ENCODE measurements at places on chromosomes 7 and 10. TPM values are rescaled to one million over a fixed set of nuclear protein-coding genes. Genes with fewer than 3 reads are reported as not detected.

GRCh38 chr10:119029613-119030420 is at the start of gene NANOS1:
Gene NANOS1 (plus strand): TSS chr10:119029714. CDS start chr10:119029802, 88 bp downstream.
- DNase-seq, result no peak

GRCh38 chr10:89887830-89888229 is 186.4 kb downstream of the KIF20B start:
- no peak for DNase-seq

GRCh38 chr7:37284805-37285231 is 163.8 kb downstream of the ELMO1 start:
- peak; percentile 35 for DNase-seq

- DNase-seq, result peak; percentile 67
These were observed 35.5 kb upstream of the NCAPG2 start for GRCh38 chr7:158740013-158740656.

DNA sequence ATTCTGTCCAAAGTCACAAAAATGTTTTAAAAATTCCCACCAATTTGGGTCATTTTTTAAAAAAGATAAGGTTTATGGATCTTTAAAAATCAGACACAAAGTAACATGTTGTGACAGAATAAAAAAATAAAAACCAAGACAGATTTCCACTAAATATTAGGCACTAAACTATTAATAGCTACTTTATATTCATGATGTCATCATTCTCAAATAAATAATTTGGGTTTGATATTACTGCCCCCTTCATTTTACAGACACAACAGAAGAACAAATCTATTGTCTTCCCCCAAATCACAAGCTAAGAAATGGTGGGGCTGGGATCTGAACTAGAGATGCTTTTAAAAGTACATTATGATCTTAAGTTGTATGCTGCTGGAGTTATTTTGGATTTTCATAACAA is 119.4 kb downstream of the MICU1 start:
- no peak for DNase-seq

- DNase-seq, result no peak
These were observed 298.6 kb upstream of the CACNA2D1 start for GRCh38 chr7:82742163-82742562.

GRCh38 chr7:324011-324410 is 34.0 kb downstream of the FOXL3 start:
- no peak for DNase-seq

- no peak for DNase-seq
These were observed 144.6 kb downstream of the NRCAM start for GRCh38 chr7:108311446-108312168.

DNA sequence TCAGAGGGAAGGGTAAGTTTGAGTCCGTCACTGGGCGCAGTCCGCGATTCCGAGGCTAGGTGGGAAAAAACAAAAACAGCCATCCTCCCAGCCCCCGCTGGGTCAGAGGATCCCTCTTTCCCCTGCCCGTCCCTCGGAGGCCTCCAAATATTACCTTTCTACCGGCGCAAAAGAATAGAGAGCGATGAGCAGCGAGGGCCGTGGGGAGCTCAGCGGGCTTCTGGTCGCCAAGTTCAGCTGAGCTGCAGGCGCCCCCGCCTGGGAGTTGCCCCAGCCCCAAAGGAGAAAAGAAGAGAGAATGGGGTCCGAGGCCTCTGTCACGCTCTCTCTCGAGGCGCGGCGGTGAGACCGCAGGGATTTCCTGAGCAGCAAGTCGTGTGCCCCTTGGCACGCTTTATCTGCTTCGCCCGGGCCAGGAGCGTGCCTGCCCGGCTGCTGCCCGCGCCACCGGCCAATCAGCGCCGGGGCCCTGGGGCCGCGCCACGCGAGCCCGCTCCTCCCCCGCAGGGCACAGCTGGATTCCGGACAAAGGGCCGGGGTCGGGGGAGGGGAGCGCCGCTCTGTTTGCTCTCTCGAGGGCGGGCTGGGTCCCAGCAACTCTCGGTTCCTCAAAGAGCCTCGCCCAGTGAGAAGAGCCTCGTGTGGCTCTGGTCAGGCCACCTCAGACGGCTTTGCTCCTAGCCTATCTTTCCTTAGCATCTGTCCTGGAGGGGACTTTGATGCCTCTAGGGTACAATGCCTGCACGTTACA is at the start of gene NEUROG3:
Gene NEUROG3, minus strand, starts transcription at position 367 of the 751 bp plus-strand sequence. CDS start 379 bp downstream, outside the sequence.
- no peak for DNase-seq

GRCh38 chr7:71171476-71171875 is 39.5 kb downstream of the GALNT17 start:
- no peak for DNase-seq

GRCh38 chr10:98074315-98074911 is 44.0 kb upstream of the CRTAC1 start:
- DNase-seq, result no peak

DNA sequence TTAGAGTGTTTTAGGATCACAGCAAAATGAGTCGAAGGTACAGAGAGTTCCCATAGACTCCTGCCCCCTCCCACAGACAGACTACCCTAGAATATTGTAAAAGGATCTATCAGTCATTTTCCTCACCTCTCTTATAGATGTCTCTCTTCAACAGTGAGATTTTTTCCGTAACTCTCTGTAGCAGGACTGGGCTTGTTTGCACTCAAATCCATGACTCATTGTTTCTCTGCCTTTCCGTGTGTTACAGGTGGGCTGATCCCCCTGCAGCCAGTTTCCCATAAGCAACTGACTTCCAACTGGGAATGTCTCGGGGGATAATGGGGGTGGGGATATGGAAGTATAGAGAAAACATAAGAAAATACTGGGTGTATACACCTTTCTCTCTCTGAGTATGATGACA is 921.0 kb downstream of the GATA3 start:
- no peak for DNase-seq

- no peak for DNase-seq
These were observed 10.6 kb upstream of the SUN1 start for GRCh38 chr7:821688-822087.

GRCh38 chr10:17035446-17035845 is 94.2 kb downstream of the CUBN start:
- DNase-seq, result no peak

DNA sequence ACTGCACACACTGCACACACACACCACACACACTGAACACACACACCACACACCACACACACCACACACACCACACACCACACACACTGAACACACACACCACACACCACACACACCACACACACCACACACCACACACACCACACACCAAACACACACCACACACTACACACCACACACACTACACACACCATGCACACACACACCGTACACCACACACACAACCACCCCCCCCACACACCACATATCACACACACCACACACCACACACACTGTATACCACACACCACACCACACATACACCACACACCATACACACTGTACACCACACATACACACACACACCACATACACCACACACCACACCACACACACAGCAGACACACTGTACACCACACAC is 59.5 kb downstream of the FAM204A start:
- no peak for DNase-seq

DNA sequence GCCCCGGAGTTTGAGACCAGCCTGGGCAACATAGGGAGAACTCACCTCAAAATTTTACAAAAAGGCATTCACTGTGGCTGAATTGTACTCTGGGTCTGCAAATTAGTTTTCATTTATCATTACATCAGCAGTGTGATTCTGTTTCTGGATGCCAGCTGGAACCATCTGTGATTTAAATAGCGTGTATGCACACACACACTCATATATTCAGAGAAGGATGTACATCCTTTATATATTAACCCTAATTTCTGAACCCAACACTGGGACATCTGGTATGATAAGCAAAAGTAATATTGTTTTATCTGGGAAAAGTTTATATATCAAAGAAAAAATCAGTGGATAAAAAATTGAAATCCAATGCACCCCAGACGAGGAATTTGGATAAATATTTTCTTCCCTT is 33.8 kb upstream of the LYZL1 start:
- no peak for DNase-seq

- DNase-seq, result no peak
These were observed 223.9 kb downstream of the TCERG1L start for GRCh38 chr10:131087464-131088215.

DNA sequence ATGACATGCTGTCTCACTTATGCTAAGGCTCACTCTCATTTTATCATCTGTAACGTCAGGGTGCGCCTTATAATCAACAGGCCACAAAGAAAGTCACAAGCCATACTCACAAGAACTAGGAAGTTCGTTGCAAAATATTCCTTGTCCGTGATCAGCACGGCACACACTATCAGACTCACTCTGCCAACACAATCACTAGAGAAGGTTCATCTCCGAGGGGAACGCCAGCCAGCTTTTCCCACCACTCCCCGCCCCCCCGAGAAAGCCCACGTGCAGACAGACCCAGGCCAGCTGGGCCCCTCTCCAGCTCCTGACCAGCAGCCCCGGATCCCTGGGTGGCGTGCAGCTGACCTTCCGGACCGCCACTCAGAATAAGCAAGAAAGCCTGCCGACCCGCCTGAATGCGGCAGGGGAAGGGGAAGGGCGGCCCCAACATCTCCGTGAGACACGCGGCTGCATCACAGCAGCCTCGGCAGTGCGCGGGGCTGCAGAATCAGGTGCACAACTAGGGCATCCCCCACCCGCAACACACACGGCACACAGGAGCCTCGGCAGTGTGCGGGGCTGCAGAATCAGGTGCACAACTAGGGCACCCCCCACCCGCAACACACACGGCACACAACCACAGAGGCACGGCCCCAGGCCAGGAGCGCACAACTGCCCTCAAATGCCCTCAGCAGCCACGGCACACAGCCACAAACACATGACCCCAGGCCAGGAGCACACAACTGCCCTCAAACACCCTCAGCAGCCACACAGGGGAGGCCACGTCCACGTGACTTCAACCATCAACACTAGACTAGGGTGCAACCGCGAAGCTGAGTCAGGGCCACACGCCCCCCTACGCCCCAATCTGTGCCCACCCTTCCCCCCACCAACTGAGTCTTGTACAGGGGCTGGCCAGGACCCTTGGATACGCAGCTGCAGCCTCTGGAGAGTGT is 2.5 kb upstream of the GPR146 start:
- no peak for DNase-seq

DNA sequence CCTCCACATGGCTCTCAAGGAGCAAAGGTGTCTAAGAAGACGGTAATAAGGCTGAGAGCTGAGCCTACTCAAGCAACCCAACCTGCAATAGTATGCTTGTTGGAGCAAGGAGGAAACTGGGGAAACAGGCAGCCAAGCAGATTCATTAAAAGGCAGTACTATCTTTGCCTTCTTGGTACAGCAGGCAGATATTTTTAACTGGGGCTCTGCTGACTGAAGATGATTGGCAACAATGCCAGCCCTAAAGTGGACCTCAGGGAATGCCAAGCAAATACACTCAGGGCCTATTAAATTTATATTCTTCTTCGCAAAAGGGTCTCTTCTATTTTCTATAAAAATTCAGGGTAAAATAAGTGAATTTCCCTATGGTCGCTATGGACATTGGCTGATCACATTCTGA is 109.4 kb upstream of the PCGF5 start:
- DNase-seq, result no peak

GRCh38 chr10:61547297-61547696 is 94.1 kb upstream of the TMEM26 start:
- no peak for DNase-seq

DNA sequence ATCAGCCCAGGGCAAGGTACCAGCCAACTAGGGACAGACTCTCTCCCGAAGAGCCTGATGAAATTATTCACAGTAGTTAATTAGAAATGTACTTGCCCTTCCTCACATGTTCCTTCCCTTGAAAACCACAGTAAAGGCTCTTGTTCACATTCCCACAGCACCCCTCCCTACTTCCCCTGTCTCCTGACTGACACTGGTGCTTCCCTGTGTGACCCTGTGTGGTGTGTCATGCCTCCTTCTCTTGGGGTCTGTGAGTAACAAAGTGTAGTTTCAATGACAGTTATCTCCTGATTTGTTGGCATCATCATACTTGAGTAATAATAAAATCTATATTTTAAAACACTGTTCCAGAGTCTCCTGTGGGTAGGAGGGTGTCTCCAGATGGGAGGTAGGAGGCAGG is 209.7 kb downstream of the ABCA13 start:
- no peak for DNase-seq

GRCh38 chr7:87448388-87448787 is 27.1 kb downstream of the ABCB4 start:
- DNase-seq, result no peak

GRCh38 chr10:108783897-108784296 is 1139.4 kb downstream of the XPNPEP1 start:
- no peak for DNase-seq

DNA sequence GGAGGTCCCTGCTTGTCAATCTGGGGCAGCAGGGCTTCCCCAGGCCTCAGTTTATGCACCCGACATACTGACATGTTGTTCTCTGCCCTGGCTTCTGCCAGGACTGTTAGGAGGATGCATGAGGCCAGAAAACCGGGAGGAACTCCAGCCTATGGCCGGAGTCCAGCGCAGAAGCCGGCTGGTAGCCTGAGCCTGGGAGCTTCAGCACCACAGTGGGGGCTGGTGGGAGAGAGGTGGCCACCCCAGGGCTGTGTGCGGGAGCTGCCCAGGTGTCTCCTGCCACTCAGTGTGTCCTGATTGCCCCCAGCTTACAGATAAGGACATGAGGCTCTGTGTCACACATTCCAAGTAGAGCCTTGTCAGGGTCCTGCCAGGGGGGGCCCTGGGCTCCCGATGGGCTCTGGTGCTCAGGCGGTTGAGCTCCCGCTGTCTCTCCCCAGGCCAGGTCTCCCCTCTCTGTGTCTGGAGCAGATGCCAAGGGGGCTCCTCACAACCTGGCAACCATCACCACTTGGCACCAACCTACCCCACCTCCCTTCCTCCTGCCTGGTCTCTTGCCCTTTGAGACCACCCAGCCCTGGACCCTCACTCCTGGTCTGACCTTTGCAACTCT is 32.3 kb downstream of the PPIF start:
- DNase-seq, result peak; percentile 24

Gene SYNPO2L
- 0.35 TPM for total RNA-seq

Gene PRKG1
- 32.4 TPM for total RNA-seq

Gene CALHM1
- not detected for total RNA-seq

Gene MKX
- total RNA-seq, result 1.8 TPM

Gene CLRN3
- total RNA-seq, result not detected

Gene PRPS1L1
- total RNA-seq, result not detected

Gene ITIH2
- 0.12 TPM for total RNA-seq

Gene SH2D4B
- total RNA-seq, result not detected

Gene OLAH
- 0.69 TPM for total RNA-seq

Measured in adrenal gland (tissue), 19 donors.